Lung microvascular endothelial cell (primary cell): ENCODE measurements at places on chromosomes 13 and 19. TPM values are rescaled to one million over a fixed set of nuclear protein-coding genes. Genes with fewer than 3 reads are reported as not detected.

LYPD5 gene
- 0.22 and 0.40 TPM in 2 replicates for total RNA-seq

PEX11G gene
- total RNA-seq, result 1.3 and 1.6 TPM in 2 replicates

METTL21C gene
- not detected in 2 replicates for total RNA-seq

LIPE gene
- 2.6 and 3.9 TPM in 2 replicates for total RNA-seq

KLHL1 gene
- not detected in 2 replicates for total RNA-seq

ATP4B gene
- not detected in 2 replicates for total RNA-seq
